ENCODE measurements at places on chromosomes 3 and 15.
A peak's percentile ranks its signal among the peaks of the same experiment; 100 is the strongest.

GRCh38 chr3:160822936-160823335, 66.9 kb downstream of the PPM1L start:
- DNase-seq: no peak

- DNase-seq: peak; percentile 6
These were observed 301.9 kb downstream of the RAP2B start for GRCh38 chr3:153463895-153464294.

- no peak for DNase-seq
These were observed 31.9 kb downstream of the TNIK start for GRCh38 chr3:171428321-171428787.

GRCh38 chr15:41874736-41875135, 19.1 kb downstream of the SPTBN5 start:
- DNase-seq: no peak

DNA sequence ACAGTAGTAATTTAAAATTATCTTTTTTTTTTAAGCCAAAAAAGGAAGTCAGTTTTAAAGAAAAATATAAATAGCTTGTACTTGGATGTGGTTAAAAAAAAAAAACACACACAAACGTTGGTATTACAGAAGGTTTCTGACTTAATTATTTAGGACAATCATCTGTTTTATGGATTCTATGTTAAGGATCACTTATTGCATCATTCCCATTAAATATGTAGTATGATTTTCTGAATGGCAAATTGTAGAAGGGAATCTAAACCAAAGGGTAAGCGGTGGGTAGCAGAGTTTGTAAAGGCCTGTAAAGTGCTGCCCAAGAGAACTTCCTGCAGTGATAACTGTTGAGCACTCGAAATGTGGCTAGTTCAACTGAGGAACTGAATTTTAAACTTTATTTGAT, 8.0 kb downstream of the SENP2 start:
- no peak for DNase-seq
